GDM1 (cell line): ENCODE measurements at places on chromosomes 12 and 14.
A peak's percentile ranks its signal among the peaks of the same experiment; 100 is the strongest.

- DNase-seq: peak; percentile 94
These were observed 13.0 kb upstream of the TPCN1 start for GRCh38 chr12:113208041-113208934.

GRCh38 chr12:5899675-5900074 is 45.4 kb downstream of the ANO2 start:
- DNase-seq: no peak

GRCh38 chr12:94670898-94671297 is 20.5 kb upstream of the TMCC3 start:
- DNase-seq: no peak

GRCh38 chr14:96052541-96053247 is 13.5 kb downstream of the C14orf132 start:
- DNase-seq: no peak

DNA sequence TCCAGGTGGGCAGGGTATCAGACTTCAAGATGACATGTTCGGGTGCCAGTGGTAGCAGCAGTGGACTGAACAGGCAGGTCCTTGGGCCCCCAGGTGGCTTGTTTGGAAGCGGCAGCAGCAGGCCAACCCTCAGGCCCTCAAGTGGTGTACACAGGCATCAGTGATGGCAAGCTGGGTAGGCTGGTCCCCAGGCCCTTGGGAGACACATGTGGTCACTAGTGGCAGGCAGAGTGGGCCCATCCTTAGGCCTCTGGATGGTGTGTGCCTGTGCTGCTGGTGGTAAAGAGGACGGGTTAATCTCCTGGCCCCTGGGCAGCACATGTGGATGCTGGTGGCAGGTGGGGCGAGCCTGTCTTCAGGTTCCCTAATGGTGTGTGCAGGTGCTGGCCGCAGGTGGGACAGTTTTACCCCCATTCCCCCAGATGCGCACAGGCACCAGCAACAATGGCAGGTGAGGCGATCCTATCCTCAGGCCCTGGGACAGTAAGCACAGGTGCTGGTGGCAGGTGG is 8.0 kb downstream of the OAS2 start:
- DNase-seq: no peak
